ENCODE measurements at places on chromosomes 16 and 17.

- DNase-seq: no peak
Measured at GRCh38 chr17:43529947-43530287, 16.2 kb downstream of the ETV4 start.

GRCh38 chr16:81457326-81458133, 12.9 kb downstream of the CMIP start:
- no peak for DNase-seq

GRCh38 chr16:70269471-70269870, 17.7 kb upstream of the EXOSC6 start:
- no peak for DNase-seq

- no peak for DNase-seq
Measured at GRCh38 chr16:31404353-31405064, 11.4 kb downstream of the ITGAD start.

DNA sequence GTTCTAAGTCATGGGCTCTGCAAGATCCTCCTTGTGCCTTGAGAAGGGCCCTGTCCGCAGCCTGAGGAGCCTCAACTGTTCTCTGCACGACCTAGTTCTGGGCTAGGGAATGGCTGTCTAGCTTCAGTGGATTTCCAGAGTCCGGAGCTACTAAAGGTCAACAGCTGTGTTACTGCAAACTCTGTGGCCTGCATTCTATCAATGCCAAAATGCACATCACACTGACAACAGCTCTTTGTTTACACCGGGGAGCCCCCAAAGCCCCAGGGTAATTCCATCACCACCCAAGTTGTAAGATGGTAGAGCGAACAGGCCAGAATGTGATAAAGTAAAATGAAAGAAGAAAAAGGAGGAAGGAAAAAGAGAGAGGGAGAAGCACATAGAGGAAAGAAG, 610.2 kb downstream of the MAF start:
- no peak for DNase-seq

DNA sequence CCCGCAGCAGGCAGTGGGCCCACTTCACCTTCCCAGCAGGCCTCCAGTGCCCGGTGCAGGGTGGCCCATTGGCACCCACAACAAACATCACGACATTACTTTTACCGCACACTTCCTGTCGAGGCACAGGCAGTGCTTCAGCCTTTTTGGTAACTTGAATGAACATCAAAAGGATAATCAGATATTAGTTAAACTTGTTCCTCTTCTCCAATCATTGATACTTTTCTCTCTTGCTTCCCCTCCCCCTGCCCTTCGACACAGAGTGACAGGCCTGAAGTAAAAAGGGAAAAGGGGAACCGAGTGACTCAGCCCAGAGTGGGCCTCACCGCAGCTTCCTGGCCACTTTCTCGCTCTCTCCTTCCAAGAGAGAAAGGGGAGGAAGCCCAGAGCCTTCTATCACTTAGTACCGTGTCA, 507.0 kb downstream of the MAF start:
- no peak for DNase-seq

DNA sequence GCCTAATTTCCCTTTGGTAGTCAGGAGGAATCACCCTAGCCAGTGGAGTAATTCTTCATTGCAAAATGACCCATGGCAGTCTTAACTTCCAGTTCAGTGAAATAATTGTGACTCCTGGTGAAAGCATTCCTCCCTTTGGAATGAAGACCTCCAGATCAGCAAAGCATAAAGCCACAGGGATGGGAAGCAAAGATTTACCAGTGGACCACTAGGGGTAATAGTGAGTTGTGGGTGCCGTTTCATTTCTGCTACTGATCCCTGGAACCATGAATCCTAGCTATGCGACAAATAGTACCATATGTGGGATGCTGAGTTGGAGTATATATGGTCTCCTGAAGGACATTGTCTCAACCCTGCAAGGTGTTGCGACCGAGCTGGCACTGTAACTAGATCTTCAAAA, 13.7 kb downstream of the DYNLL2 start:
- DNase-seq: no peak

DNA sequence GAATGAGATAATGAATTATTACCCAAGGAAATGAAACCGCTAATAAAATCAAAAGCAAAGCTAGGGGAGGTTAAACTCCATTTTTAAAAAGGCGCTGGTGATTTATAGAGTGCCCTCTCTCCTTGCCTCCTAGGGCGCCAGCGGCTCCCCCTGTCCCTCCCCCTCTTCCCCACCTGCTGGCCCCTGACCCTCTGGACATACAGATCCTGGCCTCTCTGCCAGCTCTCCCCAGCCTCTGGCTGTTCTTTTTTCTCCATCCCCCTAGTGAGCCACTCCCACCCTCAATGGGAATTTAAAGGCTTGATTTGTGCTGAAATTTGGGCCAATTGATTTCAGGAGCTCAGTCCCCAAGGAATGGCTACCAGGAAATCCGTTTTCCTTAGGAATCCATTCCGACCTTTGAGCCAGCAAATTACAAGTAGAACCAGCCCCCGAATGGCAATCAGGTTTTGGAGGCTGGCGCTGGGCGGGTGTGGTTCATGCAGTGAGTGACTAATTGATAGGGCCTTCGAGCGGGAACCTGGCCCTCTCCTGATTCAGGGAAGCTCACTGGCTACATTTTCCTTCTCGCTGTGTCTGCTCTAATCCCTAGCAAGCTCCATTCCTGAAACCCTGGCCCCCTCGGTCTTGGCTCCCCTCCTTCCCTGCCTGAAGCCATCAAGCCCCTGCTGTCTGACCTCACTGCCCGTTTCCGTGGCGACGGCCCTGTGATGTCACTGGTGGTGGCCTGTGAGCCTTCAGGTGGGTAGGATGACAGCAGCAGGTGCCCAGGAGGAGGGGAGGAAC, 141.9 kb upstream of the SDK2 start:
- DNase-seq: peak; percentile 30

GRCh38 chr17:21078016-21078780, 35.4 kb upstream of the USP22 start:
- no peak for DNase-seq

All from NCI-H1417 (cell line).